ENCODE measurements at places on chromosomes 7 and 10.

DNA sequence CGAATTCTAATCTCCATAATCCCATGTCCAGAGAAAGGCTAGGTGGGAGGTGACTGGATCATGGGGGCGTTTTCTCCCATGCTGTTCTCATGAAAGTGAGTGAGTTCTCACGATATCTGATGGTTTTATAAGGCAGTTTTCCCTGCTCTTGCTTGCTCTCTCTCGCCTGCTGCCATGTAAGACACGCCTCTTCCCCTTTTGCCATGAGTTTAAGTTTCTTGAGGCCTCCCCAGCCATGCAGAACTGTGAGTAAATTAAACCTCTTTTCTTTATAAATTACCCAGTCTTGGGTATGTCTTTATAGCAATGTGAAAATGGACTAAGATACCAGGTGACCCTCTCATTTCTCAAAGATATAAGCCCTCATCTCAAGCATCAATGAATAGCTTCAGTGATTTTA is 1.1 kb upstream of the ACTA2 start:
- DNase-seq = no peak

DNA sequence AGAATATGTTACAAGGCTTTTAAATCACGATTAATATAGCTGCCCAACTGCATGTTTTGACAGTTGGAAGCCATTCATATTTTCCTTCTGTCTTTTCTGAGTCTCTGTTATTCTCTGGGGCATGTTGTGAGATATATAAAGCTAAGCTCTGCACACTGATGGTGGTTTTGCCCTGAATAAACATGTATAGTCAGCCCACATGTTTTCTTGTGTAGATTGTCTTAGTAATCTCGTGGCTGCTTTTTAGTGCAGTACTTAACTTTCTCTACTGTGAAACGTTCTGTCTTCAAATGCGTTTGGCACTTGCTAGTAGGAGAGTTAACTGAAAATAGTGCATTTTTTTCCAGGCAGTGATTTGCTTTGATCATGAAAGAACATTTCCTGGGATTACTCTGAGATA is 268.5 kb downstream of the DNAJB9 start:
- no peak for DNase-seq

DNA sequence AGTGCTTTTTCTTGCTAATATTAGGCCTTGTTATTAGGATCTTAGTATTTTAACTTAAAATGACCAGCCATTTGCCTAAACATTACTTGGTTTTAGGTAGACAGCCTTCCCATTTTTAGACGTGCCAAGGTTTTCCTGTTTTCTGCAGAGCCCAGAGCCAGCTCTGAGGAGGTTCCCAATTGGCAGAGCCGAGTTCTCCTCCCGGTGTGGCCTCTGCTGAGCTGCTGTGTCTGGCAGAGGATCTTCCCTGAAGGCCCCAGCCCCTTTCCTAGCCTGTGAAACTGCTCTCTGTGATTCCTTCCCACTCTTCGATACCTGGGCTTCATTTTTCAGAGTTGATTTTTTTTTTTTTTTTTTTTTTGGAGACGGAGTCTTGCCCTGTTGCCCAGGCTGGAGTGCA is 91.4 kb downstream of the EEPD1 start:
- DNase-seq = no peak

DNA sequence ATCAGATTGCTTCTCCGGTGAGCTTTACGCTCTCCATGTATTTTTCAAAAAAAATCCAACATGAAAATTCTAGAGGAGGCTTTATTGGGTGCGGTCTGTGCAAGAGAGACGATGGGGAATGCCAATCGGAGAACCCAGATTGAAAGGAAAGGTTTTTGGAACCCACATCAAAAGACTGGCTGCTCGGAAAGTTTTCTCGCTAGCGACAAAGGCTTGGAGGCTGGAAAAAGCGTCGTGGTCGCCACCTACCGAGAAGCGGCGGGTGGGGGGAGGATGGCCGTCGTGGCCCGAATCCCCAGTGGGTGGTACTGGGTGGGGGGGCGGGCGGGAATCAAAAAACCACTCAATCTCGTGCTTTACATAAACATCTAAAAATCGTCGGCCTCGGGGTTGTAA is 1.1 kb upstream of the GTF2I start:
- DNase-seq = peak; percentile 22

- DNase-seq = no peak
Measured at GRCh38 chr7:82091126-82091684, 321.4 kb upstream of the HGF start.

- DNase-seq = peak; percentile 59
Measured at GRCh38 chr10:97888641-97889262, 39.1 kb downstream of the GOLGA7B start.

DNA sequence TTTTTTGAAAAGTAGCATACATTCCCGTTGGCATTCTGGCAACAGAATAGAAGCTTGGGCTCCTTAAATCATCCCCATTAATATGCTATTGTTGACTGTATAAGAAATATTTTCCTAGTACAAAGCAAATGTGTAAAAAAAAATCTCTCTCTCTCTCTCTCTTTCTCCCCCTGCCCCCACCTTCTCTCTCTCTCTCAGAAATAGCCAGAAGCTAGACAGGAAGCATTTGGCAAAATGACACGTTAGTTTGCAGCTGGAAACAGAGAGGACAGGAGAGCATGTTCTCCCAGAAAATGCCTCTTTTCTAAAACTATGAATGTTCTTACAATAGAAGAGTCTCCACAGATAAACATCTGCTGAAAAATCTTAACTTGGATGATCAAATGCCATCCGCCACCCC is 59.6 kb upstream of the AKR1E2 start:
- DNase-seq = no peak

DNA sequence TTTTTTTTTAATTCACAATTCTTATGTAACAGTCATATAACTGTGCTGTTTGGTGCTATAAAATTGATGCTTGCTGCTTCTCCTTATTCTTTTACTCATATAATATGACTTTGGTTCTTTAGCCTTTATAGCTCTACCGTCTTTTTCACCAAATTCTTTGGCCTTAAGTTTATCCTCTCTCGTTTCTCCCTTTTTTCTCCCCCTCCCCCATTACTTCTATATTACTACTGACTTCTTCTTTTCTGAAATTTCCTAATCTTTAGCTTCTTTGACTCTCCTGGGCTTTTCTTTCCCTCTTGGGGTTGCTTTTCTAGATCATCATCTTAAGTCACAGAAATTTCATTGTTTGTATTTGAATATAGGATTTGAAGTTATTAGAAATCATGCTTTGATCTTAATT is 3.8 kb downstream of the BCCIP start:
- DNase-seq = no peak

- peak; percentile 1 for DNase-seq
Measured at GRCh38 chr7:28688651-28689050, 269.5 kb downstream of the TRIL start.

Measured in HFFc6 (cell line).